ENCODE measurements at places on chromosomes 1 and 21. TPM values are rescaled to one million over a fixed set of nuclear protein-coding genes. Genes with fewer than 3 reads are reported as not detected.

The SPRR3 gene
- 42.5 TPM for total RNA-seq

DNA sequence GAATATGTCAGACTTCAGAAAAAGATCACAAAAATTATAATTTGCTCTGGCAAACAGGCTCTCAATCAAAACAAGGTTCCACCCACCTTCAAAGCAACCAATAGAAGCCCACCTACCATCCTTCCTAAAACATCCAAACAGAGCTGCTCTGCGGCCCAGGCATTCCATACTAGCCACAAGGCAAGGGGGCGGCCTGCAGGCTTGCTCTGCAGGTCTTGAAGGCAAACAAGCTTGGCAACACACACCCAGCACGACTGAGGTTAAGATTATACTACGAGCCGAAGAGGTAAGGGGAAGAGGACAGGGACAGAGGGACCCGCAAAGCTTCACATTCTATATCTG is 207.3 kb downstream of the SLC45A1 start:
- no peak for DNase-seq

- no peak for DNase-seq
These were observed 297.5 kb downstream of the DUSP10 start for GRCh38 chr1:221444346-221444745.

DNA sequence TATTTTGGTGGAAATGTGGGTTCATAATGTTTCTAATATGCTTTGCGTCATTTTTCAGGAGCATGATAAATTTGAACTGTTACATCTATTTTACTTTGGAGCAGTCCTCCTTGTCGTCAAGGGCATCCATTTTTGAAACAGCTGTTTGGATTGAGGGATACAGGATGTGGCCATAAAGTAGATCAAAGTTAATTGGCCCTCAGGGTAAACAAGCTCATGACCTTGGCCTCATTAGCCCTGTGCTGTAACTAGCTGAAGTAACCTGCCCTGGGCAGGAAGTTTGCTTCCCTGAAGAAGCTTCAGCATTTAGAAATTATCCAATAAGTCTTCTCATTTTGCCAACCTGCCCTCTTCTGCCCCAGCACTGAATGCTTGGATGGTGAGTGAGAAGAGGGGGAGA is 24.8 kb upstream of the RGL1 start:
- DNase-seq = no peak

DNA sequence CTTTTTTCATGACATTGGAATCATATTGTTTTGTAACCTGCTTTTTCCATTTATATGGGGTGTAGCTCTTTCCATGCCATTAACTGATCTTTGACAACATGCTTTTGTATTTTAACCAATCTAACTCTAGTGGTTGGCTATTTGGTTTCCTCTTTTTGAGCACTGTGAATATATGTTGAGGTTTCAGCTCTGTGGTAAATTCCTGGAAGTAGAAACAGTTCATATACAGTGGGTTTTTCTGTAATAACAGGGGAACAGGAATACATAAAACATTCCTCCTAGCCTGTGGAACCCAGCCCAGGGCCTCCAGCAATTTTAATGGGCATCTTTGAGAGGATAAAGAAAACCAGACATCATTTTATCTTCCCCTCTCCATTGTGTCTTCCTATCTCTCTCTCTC is 17.4 kb downstream of the AZIN2 start:
- DNase-seq = no peak

Measured in mucosa of gallbladder (tissue), 1 donor.